ENCODE measurements at places on chromosomes 1 and 21.

DNA sequence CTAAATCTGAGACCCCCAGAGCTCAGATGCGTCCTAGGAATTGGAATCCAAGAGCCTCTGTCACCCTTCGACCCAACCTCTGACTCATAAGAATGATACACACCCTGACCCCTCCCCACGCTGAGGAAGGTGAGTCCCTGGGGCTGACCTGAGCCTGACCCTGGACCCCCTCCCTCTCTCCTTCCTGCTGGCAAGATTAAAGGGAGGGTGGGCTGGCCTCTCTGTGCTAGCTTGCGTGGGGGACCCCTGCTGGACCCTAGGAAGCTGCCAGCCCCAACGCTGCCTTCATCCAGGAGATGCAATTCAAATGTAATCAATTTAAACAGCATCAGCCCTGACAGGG lies 627 bp downstream of the PLEKHA6 start:
- DNase-seq: no peak

GRCh38 chr1:75768016-75768415 lies 18.0 kb upstream of the RABGGTB start:
- DNase-seq: no peak

DNA sequence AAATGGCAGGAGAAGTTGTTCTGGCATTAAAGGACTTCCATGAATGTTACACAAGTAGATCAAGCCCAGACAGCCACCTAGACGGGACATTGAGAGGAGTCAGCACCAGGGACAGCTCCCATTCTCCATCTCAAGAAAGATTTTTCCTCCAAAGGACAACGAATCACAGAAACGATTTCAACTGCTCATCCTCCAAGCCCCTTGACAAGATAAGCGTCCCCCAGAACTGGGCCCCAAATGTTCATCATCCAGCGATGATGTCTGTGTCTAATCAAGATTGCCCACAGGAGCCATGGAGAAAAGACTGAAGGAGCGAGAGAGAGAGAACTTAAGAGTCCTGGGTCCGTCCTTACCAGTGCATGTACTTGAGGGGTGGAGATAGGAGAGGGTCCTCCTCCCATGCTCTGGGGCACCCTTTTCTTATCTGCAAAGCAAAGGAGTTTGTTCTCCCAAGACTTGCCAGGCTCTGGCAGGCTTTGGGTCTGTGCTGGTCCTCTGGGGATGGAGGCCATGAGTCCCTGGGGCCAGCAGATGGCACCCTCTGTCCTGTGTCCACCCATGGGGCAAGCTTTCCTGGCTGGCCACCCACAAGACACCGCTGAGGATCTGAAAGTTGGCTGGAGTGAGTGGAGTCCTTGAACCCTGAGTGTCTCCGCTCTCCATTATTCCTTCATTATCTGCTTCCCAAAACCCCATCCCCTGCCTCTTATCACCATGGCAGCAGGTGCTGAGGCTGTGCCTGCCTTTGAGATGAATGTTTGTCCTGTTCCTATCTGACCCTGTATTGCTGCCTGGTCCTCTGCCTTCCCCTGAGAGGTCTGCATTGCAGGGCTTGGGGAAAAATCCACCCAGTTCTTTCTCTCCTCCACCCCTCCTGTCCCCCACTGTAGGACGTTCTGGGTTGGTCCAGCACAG lies 164.6 kb downstream of the ACTL8 start:
- DNase-seq: no peak

GRCh38 chr1:16440131-16440469 lies 424 bp upstream of the NECAP2 start:
- DNase-seq: peak; percentile 39

GRCh38 chr1:112395256-112395820 lies 676 bp upstream of the CTTNBP2NL start:
- no peak for DNase-seq

GRCh38 chr1:143651350-143651992 lies 320.3 kb downstream of the FAM72C start:
- DNase-seq: no peak

DNA sequence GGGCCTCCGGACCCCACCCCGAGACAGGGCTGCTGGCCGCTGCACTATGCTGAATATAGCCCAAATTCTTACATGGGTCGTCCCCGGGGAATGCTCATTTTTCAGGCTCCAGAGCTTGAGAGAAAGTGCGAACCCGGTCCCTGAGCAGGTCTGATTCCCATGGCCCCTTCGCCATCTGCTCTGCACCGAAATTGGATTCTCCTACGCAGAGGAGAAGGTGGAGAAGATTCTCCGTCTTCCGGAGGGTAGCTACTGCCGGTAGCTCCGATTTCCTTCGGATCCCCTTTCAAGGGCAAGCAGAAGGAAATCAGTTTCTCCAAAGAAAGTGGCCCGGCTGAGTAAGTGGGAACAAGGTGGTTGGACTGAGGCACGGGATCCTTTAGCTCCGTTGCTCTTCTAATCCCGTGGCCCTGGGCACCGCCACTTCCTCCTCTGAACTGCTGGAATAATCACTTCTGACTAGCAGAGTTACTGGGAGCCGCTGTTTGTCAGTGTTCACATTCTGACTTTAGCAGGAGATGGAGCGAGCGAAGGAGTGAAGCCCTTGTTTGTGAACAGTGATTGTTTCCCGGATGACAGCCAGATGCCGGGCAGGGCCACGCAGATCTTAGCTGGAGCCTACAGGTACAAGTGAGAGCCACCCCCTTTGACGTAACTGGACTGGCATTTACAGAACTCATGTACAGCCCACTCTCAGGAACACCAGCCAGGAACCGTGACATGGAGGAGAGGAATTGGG lies 1.1 kb upstream of the ZNF496 start:
- no peak for DNase-seq

GRCh38 chr1:50308878-50309277 lies 114.4 kb downstream of the DMRTA2 start:
- DNase-seq: no peak

DNA sequence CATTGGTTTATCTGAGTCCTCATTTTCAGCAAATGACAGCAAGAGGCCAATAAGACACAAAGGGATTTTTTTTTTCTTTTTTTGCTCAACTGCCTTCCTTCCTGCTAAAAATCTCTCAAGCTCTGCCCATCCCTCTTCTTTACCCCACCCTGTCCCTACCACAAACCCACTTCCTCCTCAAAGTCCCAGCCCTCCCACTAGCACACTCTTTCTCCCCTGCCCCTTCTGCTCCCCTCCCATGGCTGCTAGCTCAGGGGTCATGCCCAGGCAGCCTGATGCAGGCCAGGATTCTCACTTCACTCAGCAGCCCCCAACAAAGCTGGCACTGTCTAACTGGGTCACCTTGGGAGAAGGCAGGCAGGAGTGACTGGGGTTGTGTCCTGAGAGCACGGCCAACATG lies 28.8 kb upstream of the PPP2R5A start:
- DNase-seq: no peak

DNA sequence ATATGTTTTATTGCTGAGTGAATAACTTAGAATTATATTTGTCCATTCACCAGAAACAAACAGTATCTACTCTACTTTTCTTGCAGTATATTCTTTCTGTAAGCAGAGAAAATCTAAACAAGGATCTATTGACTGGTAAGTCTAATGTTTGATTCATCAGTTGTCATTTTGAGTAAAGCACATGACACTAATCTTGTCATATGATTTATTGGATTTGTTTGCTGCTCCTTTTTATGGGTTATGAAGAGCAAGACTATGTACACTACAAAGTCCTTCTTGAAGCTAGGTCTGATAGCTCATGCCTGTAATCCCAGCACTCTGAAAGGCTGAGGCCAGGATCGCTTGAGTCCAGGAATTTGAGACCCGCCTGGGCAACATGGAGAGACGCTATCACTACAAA lies 23.3 kb downstream of the KMO start:
- no peak for DNase-seq

DNA sequence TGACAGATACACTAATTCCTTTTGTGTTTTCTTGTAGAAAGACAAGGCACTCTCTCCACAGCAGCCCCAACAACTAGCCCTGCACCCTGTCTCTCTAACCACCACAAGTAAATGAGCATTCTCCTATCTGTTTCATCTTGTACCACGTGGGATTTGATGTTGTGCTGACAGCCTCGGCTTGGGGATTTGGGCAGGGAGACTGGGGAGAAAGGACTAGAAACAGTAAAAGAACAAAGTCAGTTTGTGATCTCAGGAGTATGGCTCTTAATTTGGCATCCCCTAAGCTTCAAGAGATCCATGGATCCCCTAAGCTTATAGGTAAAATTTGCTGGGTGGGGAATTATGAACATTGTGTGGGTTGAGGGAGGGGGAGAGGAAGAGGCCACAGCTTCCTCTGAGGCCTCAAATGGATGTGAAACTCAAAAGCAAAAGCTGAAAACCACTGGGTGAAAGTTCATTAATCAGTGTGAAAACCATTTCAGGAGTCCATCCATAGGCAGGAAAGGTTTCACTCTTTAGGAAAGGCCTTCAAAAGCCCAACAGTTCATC lies 3.1 kb downstream of the C1orf162 start:
- DNase-seq: peak; percentile 40

DNA sequence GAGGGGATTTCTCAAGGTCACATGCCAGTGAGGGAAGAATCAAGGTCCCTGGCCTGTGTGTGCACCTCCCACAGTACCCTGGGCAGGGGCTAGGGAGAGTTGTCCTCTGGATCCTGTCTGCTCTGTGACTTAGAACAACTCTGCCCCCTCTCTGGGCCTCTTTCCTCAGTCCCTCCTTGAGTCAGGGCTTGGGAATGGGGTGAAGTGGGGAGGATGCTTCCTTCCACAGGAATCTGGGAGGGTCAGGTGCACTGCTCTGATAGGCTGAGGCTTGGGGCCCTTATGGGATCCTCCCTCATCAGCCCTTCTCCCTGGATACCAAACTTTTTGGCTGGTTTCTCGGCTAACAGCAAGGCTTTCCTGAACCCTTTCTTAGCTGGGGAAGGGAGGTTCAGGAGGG lies 2.5 kb downstream of the TRNP1 start:
- DNase-seq: no peak

GRCh38 chr1:218164930-218165700 lies 120.0 kb upstream of the RRP15 start:
- peak; percentile 18 for DNase-seq

DNA sequence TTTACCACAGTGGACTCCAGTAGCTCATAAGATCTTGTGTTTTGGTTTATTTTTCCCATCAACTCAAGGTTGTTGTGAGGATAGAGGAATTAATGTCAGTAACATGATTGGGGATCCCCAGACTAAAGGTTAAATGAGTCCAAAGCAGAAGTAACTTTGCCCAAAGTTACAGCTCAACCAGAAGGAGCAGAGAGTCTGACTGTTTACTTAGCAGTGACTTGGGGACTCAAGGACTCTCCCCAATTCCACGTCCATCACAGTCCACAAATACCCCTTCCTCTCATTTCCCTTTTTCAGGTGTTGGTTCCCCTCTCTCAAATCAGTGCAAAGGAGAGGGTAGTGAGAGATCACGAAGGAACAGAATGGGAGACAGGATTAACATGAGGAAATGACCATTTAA lies 4.0 kb upstream of the ETV3 start:
- no peak for DNase-seq

GRCh38 chr1:166527752-166528151 lies 311.5 kb upstream of the POGK start:
- DNase-seq: no peak

DNA sequence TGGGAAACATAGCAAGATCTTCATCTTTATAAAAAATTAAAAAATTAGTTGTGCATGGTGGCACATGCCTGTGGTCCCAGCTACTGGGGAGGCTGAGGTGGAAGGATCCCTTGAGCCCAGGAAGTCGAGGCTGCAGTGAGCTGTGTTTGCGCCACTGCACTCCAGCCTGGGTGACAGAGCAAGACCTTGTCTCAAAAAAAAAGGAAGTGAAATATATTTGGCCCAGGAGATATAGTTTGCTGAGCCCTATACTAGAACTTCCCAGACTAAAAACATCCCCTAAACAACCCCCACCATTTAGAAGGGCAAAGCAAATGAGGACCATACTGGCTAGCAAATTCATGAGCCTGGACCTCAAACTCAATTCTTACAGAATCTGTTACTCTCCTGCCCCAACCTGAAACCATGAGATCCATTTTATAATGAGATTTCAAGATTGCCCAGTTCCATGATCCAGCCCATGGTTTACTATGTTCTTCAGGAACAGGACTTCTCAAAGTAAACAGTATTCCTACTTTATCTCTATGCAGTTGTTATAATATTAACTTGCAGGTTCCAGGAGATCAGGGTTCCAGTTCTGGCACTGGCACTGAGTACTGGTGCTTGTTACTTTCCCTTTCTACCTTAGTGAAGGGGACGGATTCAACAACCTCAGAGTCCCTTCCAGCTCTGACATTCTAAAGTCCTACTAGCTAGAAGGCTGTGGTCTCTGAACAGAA lies 48.9 kb upstream of the TADA1 start:
- peak; percentile 33 for DNase-seq

DNA sequence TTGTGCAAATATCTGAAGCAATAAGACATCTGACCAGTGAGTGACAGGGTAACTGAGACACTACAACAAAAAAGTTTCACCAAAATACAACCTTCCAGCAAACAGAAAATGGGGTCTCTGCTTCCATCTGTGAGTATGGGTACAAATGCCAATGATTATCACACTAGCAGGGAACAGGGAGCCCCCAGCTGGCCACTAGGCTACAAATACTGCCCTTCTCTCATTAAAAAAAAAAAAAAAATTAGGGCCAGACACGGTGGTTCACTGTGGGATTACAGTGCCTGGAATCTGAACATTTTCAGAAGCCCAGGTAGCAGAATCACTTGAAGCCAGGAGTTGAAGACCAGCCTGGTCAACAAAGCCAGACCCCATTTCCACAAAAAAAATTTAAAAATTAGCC lies 48.4 kb upstream of the EDARADD start:
- peak; percentile 23 for DNase-seq

- DNase-seq: no peak
Observed at GRCh38 chr1:203405703-203406438, 54.9 kb upstream of the FMOD start.

DNA sequence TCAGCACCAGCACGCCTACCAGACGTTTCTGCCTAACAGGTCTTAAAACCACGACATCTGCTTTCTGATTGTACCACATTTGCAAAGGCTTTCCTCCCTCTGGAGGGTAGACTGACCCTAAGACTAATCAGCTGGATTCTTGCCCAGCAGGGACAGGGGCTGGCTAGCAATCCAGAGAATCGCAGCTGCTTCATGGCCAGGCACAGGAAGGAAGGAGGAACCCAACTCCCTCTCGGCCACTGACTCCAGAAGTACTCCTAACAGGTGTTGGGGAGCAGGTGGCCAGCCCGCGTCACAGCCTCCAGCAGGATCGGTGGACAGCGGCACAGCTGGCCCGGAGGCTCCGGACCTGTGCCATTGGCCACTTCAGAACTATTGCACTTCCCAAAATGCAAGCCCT lies 180.8 kb downstream of the NPHP4 start:
- no peak for DNase-seq
